Forelimb muscle (tissue), 1 donor: ENCODE measurements at places on chromosomes 1 and 21. TPM values are rescaled to one million over a fixed set of nuclear protein-coding genes. Genes with fewer than 3 reads are reported as not detected.

DNA sequence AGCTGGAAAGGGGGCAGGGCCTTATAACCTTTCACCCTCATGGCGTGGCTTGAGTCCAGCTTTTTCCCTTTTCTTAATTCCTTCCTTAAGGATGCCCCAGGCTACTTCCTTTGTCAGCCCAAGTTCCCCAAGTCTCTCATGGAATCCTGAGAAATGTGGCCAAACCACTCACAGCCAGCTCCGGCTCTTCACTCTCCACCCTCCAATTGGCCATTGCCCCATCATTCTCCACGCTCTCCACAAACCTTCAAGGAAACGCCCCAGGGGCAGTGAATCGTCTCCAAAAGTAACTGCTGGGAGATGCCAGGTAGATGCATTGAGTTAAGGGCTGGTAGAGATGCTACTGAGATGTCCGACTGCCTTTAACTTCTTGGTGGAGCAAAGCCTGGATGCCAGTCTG, 113.5 kb upstream of the CD34 start:
- DNase-seq: no peak

GRCh38 chr1:211870156-211870555, 39.6 kb upstream of the LPGAT1 start:
- DNase-seq: no peak

- DNase-seq: peak; percentile 24
Measured at GRCh38 chr1:25875154-25875855, at the start of gene PAQR7. Gene PAQR7, minus strand, starts transcription at chr1:25875708. Its CDS starts 11,869 bp downstream, at chr1:25863839.

DNA sequence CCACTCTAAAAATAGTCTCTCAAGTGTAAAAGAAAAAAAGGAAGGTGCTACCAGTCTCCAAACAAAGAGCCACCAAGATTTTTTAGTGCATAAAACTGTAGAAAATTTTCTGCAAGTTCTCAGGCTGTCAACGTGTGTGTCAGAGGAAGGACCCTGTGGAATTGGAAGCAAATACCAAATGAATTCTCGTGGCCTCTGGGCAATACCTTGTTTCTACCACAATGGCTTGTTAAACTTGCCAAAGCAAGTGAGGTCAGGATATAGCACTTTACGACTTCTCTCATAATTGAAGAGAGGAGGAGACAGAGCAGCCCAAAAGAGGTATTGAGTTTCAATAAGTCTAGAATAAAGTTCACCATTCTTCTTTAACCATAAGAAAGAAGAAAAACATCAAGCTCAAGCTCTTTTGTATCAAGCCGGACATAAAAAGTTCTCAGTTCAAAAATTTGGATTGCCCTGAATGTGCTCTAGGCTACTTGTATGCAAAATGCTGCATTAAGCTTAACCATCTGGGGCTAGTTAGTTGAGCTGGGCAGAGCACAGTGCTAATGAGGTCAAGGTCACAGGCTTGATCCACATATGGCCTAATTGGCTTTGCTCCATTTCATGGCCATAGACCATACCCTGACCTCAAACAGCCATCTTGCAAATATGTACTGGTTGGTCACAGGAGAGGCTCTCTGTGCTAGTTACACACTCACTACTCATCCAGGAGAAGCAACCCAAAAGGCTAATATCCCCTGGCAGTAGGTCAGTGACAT, 60.5 kb downstream of the TBX15 start:
- DNase-seq: no peak

The RGS13 gene
- polyA plus RNA-seq: 0.71 TPM

GRCh38 chr1:28172713-28173150, 3.8 kb downstream of the PTAFR start:
- DNase-seq: peak; percentile 14

DNA sequence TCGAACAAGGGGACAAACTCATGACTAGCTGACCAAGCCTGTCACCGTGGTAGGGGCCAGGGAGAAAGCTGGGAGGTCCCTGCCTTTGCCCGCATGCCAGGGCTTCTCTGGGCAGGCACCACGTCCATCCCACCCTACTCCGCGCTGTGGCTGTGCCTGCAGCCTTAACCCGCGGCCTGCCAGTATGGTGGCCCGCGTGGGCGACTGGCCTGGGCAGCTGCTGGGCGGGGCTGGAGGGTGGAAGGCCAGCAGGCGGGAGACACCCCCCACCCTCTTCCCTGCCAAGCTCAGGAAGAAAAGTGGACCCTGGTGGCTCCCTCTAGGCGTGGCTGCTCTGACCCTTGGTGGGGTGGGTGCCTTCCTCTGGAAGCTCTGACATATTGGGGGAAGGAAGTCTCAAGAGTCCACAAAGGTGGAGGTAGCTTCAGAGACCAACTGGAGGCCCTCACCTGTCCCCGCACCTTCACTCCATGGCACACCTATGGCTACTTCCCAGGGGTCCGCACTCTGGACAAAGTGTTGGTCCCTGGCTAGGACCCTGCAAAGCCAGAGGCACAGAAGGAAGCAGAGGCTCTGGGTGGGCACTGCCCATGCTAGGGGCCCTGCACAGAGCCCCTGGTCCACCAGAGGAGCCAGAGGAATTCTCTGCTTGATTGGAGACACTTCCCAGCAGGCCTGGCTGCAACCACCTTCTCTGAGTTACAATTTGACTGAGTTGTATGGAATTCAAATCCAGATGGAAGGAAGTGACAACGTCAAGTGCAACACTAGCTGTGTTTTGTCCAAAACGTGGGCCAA, 3.3 kb upstream of the SKI start:
- DNase-seq: no peak

DNA sequence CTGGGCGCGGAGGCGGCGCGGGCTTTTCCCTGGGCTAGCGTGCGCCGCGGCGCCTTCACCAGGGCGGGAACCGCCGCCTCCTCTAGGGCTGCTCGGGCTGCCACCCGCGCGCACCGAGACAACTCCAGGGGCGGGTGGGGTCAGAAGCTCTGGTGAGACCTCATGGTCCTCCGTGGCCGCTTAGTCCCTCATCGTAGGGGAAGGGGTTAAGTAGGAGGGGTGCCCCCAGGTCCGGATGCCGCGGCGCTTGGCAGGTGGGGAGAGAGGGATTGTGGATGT, 559 bp downstream of the SERTAD4 start:
- DNase-seq: no peak

The UQCRHL gene
- 1.9 TPM for polyA plus RNA-seq

The SIM2 gene
- 2.9 TPM for polyA plus RNA-seq

GRCh38 chr1:231192620-231193163, 30.8 kb downstream of the TRIM67 start:
- DNase-seq: no peak

DNA sequence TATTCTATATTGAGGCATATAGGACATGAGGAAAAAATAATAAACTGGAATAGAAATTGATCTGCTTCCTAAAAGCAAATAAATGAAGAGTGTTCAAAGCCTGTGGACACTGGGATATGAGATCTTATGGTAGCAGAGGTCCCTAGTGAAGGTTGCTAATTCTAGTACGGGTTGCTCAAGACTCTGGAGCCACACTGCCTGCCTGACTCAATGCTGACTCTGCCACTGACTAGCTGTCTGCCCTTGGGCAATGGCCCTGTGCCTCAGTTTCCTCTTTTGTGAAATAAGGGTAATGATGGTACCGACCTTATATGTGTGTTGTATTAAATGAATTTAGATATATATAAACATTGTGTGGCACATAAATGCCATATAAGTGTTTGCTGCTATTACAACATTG, 59.0 kb upstream of the C1orf53 start:
- DNase-seq: no peak

The CFAP126 gene
- polyA plus RNA-seq: 1.8 TPM
